Caki2 (cell line): ENCODE measurements at places on chromosomes 5 and 9. TPM values are rescaled to one million over a fixed set of nuclear protein-coding genes. Genes with fewer than 3 reads are reported as not detected.
A peak's percentile ranks its signal among the peaks of the same experiment; 100 is the strongest.

The GAPT gene
- total RNA-seq, result not detected in 2 replicates

The NDFIP1 gene
- total RNA-seq, result 99.1 and 132 TPM in 2 replicates

The IRX1 gene
- not detected in 2 replicates for total RNA-seq

The MARCHF3 gene
- 2.0 and 3.0 TPM in 2 replicates for total RNA-seq

The RMRP gene
- 4,579 and 6,436 TPM in 2 replicates for total RNA-seq

GRCh38 chr5:176779537-176779936, 30.8 kb upstream of the UNC5A start:
- no peak for DNase-seq

DNA sequence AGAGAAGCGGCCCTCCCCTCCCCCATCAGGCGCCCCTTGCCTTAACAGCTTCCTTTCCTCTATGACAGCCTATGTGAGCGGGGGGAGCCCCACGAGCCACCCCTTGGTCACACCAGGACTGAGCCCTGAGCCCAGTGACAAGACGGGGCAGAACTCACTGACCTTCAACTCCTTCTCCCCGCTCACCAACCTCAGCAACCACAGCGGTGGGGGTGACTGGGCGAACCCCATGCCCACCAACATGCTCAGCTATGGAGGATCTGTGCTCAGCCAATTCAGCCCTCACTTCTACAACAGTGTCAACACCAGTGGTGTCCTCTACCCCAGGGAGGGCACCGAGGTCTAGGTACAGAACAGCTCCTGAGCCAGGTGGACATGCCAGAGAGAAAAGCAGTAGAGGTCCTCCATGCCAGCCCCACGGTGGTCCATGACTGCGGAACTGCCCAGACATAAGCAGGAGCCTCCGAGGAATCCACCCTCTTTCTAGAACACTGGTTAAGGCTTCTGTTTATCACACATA, 2.6 kb downstream of the FOXI1 start:
- DNase-seq, result no peak

- no peak for DNase-seq
These were observed 245.4 kb downstream of the RAB3C start for GRCh38 chr5:58828258-58828657.

DNA sequence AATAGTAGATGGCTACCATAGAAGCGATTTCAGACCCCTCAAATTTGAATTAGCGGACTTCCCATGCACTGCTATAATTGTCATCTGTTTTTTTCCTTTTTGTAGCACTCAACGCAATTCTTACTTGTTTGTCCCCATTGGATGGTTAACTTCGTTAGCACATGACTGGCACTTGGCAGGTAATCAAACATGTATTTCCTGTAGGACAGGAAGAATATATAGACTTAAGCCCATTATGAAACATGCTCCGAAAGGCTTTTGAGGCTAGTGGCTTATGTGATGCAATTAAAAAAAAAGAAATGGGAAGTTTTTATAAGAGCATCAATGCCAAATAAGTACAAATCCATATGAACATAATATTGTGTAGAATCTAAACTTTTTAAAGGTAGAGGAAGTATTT, 301.2 kb downstream of the PSAT1 start:
- DNase-seq, result no peak

GRCh38 chr5:16450163-16450562, 15.4 kb downstream of the ZNF622 start:
- no peak for DNase-seq

GRCh38 chr5:77852514-77853352, 76.6 kb upstream of the TBCA start:
- peak; percentile 84 for DNase-seq
